ENCODE measurements at places on chromosomes 2 and 18.

DNA sequence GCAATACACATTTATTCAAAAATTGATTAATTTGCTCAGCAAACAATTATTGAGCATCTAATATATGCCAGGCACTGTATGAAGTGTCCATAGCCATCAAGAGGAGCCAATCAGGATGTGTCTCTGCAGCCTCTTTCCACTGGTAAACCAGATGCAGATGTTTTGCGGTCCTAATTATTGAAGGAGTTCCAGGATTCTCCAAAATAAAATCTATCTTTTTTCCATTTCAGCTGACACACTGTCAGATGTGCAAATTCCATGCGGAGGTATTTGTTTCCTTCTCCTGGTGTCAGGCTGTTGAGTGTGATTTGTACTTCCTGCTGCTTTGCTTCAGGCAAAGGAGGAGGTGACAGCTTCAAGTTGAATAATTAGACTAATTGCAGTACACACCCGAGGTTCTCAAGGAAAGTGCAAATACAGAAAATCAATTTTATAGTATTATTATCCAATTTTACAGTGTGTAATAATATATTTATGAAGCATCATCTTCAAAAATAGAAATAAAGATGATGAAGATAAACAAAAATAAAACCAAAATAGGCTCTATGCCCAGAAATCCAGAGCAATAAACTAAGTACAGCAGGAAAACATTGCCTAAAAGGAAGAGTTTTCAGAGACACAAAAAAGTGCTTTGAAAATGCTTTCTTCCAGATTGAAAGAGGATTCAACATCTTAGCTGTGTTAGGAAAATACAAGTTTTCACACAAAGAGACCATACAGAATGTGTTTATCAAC lies 1352.9 kb upstream of the CHAC2 start:
- DNase-seq = no peak

DNA sequence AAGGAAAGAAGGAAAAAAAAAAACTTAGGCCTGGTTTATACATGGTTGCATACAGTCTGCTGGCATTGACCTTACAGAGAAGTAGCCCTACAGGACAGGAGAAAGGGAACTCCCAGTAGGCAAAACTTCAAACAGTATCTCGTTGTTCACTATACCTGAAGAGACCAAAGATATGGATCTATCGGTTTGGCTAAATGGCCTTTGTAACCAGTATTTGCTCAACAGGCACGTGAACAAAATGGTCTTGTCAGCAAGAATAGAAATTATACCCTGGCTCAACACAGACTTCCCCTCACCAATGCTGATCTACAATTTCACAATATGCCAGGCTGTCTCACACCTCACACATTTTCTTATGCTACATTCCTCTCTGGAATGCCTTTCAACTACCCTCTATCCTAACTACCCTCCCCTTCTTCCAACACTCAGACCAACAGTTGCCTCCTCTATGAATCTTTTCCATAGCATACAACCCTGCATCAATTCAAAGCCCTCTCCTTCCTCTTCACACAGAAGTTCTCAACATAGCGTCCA lies 13.7 kb downstream of the HYCC2 start:
- no peak for DNase-seq

DNA sequence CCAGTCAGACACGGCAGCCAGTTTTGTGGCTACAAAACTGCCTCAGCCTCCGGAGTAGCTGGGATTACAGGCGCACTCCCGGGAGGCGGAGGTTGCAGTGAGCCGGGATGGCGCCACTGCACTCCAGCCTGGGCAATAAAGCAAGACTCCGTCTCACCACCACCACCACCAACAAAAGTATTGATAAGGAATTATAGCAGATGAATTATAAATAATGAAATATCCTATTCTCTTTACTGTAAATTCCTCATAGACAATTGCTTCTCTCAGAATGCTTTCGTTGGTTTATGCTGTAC lies 1.4 kb upstream of the FAM161A start:
- no peak for DNase-seq

DNA sequence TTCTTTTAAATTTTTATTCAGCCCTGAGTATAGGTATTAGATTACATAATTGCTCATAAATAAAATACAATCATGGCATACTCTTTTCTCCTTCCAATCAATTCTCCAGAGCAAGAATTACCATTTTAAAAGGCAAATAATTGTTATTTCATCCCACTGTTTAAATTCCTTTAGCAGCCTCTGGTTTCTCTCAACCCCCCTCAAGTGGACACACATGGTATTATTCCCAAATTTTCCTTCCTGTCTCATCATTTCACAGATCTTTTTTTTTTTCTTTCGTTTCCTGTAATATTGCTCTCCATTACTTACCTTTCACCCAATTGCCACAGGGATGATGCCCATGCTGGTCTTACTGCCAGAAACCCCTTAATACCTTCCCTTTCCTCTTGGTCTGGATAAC lies 385.2 kb downstream of the RIT2 start:
- DNase-seq = no peak

- no peak for DNase-seq
These were observed 58.4 kb downstream of the ITGB1BP1 start for GRCh38 chr2:9364791-9365497.

GRCh38 chr2:197889041-197889440 lies 84.6 kb downstream of the PLCL1 start:
- peak; percentile 76 for DNase-seq

GRCh38 chr18:7754725-7755181 lies 187.6 kb downstream of the PTPRM start:
- no peak for DNase-seq

- DNase-seq = no peak
These were observed 71.8 kb downstream of the ID2 start for GRCh38 chr2:8753609-8754008.

DNA sequence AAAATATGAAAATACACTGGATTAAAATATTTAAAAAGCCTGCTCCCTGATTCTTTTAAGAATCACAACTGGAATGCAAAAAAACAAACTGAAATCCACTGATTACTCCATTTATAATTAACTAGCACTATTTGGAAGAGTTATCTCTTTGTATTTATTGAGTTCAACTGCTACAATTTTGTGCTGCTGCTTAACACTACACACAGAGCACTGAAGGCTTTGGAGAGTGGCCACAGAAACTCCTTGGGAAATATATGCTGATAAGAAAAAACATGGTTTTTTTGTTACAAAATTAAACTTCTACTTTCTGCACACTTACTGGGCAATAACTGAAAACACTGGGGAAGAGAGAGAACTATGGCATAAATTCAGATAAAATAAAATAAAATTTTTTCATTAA lies 19.8 kb upstream of the BZW1 start:
- no peak for DNase-seq

GRCh38 chr2:44777036-44777435 lies 164.5 kb upstream of the SIX3 start:
- no peak for DNase-seq

- no peak for DNase-seq
These were observed 9.7 kb upstream of the CIB4 start for GRCh38 chr2:26650713-26651469.

- DNase-seq = no peak
These were observed 39.4 kb upstream of the WIPF1 start for GRCh38 chr2:174636987-174637386.

DNA sequence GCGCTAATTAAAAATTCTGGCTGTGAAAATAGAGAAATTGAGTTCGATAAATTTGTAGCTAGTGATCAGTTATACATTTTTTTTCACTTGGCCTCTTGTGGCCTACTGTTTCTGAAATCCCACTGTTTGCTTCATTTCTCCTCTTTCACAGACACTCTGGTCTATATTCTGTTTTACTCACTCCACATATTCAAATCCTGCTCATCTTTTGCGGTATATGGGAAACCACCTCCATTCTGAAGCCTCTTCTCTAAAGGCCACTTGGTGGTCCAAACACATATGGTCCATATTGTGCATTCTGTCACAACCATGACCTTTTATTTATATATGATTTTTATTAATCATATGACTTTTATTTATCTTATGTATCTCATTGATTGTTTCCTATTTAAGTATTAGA lies 67.0 kb downstream of the MYO1B start:
- DNase-seq = no peak

GRCh38 chr2:40962026-40962425 lies 510.1 kb upstream of the SLC8A1 start:
- DNase-seq = no peak

DNA sequence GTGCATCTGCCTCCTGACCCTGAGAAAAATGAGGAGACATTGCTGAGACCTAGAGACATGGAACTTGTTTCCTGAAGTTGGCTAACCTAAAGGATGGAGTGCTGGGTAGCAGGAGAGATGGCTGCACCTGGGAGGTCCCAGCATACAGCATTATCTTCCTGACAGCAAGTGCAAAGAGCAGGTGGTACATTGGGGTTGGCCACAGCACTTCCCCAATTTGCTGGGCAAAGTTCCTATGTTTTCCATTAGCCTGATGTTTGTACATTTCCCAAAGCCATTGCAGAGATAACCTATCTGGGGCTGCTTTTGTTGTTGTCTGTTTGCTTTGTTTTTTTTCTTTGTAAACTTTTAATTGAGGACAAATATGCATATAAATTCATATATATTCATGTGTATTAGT lies 296.7 kb downstream of the HRH4 start:
- DNase-seq = no peak
